Activated CD8-positive, alpha-beta T cell treated with anti-CD3 and anti-CD28 coated beads for 36 hours (primary cell): ENCODE measurements at places on chromosomes 12 and 14.

GRCh38 chr12:46148327-46149078 lies 120.3 kb downstream of the SLC38A1 start:
- no peak for DNase-seq

DNA sequence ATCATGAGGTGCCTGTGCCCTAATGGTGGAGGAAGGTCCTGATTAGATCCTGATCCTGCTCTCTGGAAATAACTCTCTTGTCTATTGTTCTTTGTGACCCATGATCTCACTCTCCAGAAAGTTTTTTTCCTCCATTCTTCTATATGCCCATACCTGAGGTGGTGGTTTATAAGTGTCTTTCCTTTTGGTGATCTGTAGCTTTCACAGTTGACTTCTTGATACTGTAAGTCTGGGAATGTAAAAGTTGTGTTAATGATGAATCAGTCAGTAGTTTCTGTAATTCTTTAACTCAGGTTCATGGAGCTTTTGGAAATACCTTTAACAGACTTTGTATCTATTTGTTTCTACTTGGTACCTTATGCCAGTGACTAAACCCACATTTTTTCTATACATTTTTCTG lies 444.0 kb upstream of the FLRT2 start:
- DNase-seq: no peak

GRCh38 chr14:71460091-71460490 lies 472.1 kb upstream of the RGS6 start:
- DNase-seq: no peak

DNA sequence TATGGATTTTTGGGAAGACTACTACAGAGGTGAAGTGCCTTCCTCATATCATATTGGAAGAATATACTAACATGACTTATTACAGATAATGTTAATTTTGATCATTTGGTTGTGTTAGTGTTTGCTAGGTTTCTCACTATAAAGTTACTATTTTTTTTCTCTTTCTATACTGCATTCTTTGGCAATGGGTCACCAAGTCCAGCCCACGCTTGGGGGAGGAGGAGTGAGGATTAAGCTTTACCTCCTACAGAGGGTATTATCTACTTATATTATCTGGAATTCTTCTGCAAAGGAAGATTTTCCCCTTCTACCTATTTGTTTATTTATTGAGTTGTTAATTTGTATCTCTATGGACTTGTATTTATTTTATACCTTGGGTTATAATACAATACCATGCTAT lies 31.5 kb downstream of the SCN8A start:
- no peak for DNase-seq

DNA sequence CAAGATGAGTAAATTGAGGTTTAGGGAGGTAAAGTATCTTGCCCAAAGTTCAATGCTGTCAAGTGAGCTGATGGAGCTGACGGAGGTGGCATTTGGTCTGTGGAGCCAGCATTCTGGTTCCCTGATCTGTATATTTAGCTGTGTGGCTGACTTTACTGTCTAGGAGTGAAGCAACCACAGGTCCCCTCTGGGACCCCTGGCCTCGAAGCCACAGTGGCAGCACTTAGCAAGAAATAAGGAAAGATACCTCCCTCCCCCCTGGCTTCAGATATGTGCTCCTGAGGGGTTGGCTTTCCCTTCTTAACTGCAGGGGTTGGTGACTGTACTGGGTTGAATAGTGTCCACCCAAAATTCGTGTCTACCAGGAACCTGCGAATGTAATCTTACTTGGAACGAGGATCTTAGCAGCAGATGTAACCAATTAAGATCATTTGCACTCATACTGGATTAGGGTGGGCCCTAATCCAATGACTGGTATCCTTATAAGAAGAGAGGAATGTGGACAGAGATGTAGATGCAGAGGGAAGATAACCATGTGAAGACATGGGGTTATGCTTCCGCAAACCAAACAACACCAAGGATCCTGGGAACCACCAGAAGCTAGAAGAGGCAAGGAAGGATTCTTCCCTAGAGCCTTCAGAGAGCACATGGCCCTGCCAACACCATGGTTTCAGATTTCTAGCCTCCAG lies 2.0 kb upstream of the ACVR1B start:
- no peak for DNase-seq

GRCh38 chr12:127038761-127039160 lies 1228.2 kb upstream of the TMEM132C start:
- no peak for DNase-seq

GRCh38 chr12:128803788-128804187 lies 20.0 kb downstream of the SLC15A4 start:
- DNase-seq: no peak

GRCh38 chr12:10196210-10196609 lies 16.5 kb upstream of the GABARAPL1 start:
- DNase-seq: no peak

DNA sequence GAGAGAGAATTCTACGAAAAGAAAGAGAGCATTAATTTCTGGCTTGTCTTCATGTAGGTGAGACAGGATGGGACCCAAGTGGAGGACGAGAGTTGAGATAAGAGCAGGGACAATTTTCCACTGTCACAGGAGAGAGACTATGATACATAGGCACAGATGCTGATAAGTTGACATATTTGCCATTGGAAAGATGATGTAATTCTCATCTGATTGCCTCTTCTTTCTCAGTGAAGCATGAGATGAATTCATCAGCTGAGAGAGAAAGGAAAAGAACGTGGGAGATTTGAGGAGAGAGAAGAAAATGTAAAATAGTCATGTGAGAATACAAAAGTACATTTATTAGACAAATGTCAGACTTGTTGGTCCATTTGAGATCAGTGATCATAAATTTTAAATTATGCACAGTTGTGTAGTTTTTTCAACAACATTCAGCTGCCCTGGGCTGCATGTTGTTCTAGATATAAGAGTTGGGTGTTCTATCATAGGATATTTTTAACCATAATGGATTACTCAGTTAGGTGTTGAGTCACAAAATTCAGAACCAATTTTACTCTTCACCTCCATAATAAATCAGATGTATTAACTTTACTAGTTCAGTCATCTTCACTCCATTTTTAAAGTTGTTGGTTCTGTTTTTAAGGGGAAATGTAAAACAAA lies 222.9 kb downstream of the DPY19L2 start:
- no peak for DNase-seq

GRCh38 chr14:102140750-102141145 lies 1.1 kb downstream of the WDR20 start:
- DNase-seq: no peak

- peak; percentile 63 for DNase-seq
Measured at GRCh38 chr12:75994069-75994740, 37.4 kb downstream of the PHLDA1 start.

GRCh38 chr12:87112571-87113345 lies 856.6 kb upstream of the MGAT4C start:
- no peak for DNase-seq

DNA sequence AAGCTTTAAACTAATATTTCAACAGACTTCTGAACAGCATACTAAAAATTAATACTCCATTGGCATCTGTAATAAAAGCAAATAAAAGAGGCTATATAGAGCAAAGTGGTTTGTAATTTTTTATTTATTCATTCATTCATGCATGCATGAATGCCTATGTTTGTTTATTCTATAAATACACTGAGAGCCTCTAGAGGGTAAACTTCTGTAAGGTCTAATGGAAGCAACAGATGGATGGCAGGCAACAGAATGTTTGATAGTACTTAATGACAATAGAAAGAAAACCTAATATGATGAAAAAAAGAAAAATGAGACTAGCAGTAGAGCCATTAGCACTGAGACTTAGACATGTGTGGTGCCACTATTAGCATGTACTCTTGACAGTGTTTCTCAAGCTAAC lies 253.1 kb downstream of the CCDC91 start:
- no peak for DNase-seq

- no peak for DNase-seq
Measured at GRCh38 chr12:90940872-90941499, 14.0 kb downstream of the CCER1 start.

DNA sequence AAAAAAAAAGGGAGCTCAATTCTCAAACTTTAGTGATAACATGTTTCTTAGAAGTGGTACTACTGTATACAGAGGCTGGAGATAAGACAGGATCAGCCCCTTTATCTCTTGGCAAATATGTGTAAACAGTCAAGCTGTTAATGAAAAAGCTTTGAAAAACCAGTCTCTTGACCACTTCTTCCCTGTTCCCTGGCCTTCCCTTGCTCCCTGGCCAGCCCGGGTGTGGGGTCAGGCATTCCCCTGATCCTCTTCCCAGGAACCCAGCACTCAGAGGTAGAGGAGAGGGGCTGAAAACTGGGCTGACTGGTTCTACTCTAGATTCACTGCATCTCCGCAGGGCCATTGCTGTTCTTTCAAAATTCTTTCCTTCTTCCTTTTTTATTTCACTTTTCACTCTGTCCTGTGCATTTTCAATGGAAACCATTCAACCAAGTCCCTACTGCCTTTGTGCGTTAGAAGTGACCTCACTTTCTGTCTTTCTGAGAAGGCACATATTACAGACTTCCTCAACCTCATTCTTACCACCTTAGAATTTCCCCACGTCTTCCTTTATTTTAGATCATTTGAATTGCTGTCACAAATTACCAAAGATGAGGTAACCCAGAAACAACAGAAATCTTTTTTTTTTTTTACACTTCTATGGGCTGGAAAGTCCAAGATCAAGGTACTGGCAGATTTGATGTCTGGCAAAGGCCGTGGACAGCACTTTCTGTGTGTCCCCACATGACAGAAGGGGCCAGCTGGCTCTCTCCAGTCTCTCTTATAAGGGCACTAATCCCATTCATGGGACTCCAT lies 5.7 kb downstream of the GNG2 start:
- DNase-seq: peak; percentile 40

DNA sequence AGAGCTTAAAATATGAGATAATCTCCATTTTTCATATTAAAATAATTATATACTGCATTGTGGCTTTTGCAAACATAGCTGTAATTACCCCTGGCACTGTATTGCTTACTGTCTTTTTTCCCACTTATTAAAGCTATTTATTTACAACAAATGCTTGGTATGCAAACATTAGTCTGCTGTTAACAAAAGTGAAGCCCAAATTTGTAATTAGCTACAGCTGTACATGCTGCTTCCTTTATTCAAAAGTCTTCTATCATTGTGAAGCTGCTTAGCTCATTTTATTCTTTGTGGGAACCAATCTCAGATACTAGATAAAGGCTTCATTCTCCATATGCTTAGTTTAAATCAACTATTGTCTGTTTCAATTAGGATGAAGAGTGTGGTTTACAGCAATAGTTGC lies 425.8 kb upstream of the FOXG1 start:
- DNase-seq: no peak

DNA sequence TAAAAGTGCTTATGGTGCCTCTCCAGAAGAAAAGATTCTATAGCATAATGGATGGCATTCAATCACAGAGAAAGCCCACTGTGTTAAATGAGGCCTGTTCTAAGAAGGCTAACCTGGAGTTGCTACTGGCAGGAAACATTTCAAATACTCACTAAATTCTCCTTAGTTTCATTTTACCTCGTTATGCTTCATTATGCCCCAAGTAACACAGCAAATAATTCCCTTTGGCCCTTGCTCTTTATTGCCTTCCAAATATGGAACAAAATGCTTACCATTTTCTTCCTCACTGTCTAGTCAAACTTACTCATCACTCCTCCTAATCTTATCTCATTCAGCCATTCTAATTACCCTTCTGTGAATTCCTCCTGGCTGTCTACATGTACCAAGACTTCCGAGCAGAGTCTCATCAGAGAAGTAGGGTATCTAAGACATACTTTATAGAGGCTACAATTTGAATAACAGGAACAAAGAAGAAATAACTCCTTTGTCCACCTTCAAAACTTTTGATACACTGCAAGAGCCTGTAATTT lies 292.1 kb upstream of the CLEC14A start:
- no peak for DNase-seq

- DNase-seq: no peak
Measured at GRCh38 chr14:99735189-99736135, 51.4 kb downstream of the CYP46A1 start.

- DNase-seq: no peak
Measured at GRCh38 chr12:104006929-104007328, 41.3 kb downstream of the TDG start.

DNA sequence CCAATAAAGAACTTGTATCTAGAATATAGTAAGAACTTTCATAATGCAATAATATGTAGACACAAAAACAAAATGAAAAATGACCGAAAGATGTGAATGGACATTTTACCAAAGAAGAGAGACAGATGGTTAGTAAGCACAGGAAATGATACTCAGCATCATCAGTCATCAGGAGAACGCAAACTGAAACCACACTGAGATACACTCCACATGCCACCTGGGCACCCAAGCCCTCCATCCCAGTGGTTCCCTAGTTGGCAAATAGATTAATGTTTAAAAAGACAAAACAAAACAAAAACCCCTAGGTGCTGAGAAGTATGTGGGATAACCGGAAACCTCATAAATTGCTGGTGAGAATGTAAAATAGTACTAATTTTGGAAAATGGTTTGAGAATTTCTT lies 26.8 kb upstream of the VPS33A start:
- peak; percentile 6 for DNase-seq

DNA sequence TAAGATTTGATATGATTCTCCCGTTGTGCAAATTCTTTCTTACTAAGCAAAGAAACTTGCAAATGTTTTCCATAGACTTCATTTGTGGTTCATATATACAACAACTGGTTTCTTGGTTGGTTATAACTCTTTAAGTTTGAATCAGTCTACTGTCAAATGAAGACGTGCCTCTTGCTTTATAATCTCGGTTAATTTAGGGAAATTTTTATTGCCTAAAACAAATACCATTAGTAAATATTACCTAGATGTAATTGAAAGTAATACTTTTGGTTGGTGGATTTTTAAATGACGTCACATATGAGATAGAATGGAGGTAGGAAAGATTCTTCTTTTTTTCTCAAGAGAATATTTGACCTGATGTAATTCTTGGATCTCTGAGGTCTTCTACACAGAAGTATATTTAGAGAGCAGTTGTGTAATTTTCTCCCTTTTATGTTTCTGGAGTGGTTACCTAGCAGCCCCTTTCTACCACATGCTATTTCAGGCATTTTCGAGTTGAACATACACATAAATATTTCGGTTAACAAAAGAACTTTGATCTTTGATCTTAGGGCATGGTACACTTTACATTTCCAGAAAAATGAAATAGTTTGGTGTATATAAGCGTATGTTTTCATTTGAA lies 1.7 kb downstream of the ATF7IP start:
- no peak for DNase-seq

DNA sequence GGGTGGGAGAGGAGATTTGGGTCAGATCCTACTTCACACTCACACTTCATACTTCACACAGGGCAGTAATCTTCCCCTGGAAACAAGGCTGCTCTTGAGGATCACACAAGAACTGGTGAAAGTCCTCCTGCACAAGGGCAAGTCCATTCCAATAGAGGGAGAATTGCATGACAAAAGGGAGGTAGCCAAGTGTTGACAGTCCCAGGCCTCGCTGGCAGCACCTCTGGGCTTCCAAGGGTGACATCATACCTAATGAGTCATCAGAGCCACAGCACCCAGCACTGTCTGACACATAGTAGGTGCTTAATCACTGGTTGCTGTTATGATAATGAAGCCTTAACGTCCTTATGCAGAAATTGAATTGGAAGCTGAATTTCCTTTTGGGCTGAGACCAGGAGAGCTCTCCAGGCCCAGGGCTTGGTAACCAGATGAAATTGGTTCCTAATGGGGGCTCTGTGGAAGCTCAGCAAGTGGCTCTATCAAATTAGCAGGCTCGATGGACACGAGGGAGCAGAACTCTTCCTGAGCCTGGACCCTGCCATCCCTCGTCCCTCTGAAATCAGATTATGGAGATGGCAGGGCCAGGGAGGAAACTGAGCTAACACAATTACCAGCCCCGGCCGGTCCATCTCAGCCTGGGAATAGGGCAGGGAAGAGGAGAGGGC lies 58.8 kb upstream of the ACTN1 start:
- no peak for DNase-seq
